ENCODE measurements at places on chromosomes 2 and 18. TPM values are rescaled to one million over a fixed set of nuclear protein-coding genes. Genes with fewer than 3 reads are reported as not detected.

DNA sequence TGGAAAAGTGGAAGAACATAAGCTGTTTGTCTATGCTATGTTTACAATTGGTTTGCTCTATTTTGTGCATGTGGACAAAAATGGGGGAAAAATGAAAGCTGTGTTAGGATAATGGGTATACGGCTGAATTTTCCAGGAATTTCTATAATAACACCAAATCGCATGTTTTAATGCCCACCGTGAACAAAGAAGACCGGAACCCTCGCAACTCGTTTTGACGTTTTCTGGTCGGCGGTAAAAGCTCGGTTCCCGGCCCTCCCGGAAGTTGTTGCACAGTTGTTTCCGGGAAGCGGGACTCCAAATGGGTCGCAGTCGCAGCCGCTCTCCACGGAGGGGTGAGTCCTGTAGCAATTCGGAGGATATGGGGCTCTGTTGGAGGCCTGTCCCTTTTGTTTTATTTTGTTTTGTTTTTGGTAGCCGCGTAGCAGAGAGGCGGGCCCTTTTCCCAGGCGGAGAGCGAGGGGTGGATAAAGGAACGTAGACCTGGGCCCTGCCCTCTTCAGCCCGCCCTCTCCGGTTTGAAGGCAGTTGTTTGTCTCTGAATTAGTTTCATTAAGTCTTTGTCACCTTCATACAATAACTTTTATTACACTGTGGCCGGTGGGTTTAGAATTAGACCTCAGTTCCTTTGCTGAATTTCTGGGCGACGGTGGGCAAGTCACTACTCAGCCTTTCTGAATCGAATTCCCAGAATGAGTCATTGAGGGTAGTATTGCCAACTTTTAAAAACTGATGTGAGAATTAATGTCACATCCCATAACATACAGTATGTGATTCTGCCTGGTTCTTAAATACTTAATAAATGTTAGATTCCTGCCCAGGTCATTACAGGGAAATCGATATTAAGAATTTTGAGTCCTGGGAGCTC, at the start of gene SNRNP27:
Gene SNRNP27, plus strand, starts transcription at position 273 of the 868 bp plus-strand sequence. Its CDS starts 29 bp downstream, at position 302.
- peak; percentile 71 for DNase-seq

GRCh38 chr2:77521548-77521891, 656 bp downstream of the LRRTM4 start:
- DNase-seq: no peak

FNDC4 gene
- total RNA-seq: 7.1 TPM

DNA sequence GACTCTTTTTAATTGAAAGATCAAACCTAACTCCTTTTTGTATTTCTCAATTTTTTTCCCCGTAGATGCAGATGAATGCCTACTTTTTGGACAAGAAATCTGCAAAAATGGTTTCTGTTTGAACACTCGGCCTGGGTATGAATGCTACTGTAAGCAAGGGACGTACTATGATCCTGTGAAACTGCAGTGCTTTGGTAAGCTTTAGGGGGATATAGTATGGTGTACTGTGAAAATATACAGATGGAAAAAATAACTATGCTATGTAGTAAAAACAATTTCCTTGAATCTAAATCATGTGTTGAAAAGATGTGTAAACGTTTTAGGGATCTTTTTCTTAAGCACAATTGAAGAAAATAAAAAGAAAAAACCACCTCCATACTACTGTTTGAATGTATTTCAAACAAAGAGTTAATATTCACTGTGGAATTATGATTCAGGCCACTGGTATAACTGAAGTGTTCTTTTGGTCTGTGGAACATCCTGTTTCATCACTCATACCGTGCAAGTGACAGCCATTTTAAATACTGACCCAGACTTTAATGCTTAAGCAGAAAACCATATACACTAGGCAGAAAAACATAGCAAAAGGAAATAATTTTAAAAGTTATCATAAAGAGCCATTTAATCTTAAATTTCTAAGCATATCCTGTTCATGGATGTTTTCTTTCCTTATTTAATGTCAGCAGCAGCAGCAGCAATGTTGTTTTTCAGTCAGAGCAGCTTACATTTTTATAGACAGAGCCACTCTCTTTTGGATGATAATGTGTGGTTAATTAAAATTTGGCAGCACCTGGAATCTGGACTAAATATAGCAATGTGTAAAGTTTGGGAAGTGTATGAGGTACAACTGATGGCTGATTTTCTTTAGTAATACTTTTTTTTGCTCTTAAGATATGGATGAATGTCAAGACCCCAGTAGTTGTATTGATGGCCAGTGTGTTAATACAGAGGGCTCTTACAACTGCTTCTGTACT, 112.8 kb upstream of the RASGRP3 start:
- DNase-seq: peak; percentile 58

GRCh38 chr2:72583376-72583775, 242.5 kb downstream of the EXOC6B start:
- DNase-seq: no peak

DNA sequence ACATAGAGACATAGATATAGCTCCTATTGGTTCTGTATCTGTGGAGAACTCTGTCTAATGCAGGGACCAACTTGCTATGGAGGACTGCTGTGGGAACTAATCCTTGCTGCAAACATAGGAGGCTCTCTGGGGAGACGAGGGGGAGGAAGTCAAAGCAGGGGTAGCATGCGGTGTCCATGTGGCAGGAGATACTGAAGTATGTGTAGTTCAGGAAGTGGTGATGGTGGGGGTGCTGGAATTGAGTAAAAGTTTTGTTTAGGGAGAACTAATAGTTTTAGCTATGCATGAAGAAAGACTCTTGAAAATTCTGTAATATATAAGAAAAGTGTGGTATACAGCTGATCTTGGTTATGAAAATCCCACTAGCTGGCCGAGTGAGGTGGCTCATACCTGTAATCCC, 62.0 kb downstream of the ANKRD44 start:
- no peak for DNase-seq

PCARE gene
- total RNA-seq: not detected

DNA sequence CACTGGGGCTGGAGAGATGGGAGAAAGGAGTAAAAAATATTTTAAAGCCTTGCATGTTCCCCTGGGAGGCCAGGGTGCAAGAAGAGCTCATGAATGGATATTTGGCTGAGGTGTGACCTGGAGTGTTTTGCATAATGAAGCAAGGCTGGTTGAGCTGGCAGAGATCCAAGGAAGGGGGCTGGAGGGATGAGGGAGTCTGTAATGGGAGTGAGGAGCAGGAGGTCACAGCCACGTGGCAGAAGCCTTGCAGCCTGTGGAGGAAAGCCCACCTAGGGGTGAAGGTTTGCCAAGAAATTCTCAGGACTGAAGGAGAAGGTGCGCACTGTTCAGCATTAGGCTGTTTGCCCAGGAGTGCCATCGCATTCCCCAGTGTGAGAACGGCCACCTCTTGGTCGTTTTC, 40.3 kb upstream of the ATP8B1 start:
- no peak for DNase-seq

GRCh38 chr2:50727636-50728339, 304.1 kb downstream of the NRXN1 start:
- DNase-seq: no peak

GRCh38 chr2:121897335-121897970, 142.0 kb downstream of the TSN start:
- DNase-seq: peak; percentile 61

DNA sequence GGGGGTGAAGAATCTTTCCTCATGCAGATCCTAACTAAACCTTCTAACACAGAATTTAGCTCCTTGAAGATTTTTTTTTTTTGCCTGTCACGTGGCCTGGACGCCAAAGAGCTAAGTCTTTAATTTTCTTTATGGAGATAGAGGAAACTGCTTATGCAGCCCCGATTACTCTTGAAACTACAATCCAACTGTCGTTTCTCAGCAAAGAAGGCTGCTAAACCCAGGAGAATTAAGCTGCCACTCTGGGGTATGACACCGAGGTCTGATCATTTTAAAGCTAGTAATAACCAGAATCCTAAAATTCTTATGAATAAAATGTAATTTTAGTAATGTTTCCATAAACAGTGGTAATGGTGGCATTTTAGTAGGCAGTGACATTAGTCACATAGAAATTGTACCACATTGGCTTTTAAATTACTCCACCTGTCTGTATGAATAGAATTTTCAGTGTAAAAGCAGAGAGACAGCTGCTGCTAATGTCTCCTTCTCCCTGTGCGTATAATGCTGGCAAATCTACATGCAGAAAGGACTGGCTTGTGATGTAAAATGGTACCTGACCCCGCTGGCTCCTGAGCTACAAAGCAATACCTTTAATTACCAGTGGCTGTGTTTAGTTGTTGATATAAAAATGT, 86.5 kb downstream of the MEIS1 start:
- DNase-seq: no peak

FHOD3 gene
- 29.1 TPM for total RNA-seq

DNA sequence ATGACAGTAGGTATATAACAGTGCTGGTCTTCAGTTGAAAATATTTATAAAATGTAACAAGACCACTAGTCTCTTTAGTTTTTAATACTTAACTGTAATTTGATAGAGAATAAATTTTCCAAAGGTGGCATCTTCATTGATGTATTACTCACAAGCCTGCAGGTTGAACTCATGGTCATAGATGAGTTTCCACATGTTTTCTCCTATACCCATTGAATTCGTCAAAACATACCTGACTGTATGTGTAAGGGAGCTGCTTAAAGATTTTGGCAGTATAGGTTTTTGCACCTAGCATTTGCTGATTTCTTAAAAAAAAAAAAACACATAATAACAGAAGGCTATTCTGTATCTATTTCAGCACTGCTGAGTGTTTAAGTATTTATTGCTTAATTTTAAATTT, 112.9 kb downstream of the FMNL2 start:
- no peak for DNase-seq

- DNase-seq: no peak
These were observed 169.7 kb upstream of the APCDD1 start for GRCh38 chr18:10284540-10285282.

DNA sequence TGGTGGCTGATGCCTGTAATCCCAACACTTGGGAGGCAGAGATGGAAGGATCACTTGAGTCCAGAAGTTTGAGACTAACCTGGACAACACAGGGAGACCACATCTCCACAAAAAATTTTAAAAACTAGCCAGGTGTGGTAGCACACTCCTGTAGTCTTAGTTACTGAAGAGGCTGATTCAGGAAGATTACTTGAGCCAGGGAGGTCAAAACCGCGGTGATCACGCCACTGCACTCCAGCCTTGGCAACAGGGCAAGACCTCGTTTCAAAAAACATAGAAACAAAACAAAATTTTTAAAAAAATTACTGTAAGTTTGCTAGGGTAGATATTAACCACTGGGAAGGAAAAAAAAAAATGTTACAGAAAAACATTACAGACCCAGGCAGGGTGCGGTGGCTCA, 5.8 kb downstream of the ATL2 start:
- no peak for DNase-seq

- DNase-seq: no peak
These were observed 460.2 kb downstream of the LRATD1 start for GRCh38 chr2:15092691-15093090.

DNA sequence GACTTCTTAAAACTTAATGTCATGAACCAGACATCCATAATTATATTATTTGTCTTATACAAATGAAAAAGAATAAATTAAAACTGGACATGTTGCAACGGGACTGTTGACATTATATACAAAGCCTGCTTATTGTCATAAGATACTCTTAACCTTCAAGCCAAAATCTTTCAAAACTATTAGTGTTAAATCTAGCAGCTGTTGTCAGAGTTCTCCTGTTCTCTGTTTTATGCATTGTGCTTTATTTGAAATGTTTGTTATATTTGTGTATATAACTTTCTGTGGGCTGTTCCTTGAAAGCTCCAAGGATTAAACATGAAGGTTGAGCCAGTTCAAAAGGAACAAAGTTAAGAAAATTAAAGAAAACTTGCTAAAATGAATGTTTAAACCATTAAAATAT, 335.5 kb upstream of the NT5C1B start:
- DNase-seq: no peak

DNA sequence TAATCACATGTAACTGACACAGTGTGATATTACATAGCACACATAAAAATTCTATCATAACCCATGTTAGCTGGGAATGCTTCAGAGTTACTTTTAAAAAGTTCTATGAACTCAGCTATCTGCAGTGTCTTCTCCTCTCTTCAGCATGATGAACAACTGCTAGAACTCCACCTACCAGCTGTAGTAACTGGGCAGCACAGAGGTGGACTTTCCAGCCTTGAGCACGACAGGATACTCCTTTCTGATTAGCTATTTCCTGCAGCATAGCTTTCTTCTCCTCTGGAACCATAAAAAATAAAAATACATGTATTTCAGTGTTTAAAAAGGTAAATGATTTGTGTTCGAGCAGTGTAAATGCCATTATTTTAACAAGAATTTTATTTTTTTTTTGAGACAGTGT, 59.5 kb upstream of the AMMECR1L start:
- DNase-seq: no peak

DNA sequence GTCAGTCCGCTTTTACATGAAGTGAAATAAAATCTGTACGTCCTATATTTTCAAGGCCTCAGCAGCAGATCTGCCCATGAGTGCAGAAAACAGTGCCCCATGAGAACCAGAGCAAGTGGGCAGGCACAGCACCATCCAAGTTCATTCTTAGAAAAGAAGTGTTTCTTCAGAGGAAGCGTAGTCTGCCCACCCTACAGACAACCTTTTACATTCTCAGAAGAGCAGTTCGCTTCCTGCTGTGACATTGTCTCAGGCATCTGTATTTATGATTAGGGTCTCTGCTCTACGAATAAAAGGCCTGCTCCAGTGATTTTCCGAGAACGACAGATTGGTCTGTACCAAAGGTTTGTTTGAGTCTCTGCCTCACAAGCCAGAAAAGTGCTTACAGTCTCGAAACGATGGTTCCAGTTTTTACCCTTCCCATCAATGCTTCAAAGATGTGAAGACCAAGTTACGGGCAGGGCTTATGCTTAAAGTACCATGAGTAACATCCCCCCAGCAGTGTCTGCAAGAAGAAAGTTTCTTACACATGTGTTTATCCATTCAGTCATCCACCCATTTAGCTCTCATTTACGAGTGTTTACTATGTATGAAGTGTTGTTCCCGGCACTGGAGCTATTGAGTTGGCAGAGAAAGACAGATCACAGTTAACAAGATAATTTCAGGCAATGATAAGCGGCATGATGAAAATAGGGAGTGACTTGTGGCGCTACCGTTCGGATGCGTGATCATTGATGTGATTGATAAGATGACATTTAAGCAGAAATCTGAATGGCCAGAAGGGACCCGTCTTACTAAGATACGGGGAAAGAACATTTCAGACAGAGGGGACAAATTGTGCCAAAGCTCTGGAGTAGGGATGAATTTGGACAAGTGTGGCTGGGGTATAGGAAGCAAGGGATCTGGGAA, 31.4 kb upstream of the CTLA4 start:
- DNase-seq: no peak

DSG4 gene
- not detected for total RNA-seq

GRCh38 chr2:65053199-65053598, 3.0 kb upstream of the CEP68 start:
- DNase-seq: no peak

DNA sequence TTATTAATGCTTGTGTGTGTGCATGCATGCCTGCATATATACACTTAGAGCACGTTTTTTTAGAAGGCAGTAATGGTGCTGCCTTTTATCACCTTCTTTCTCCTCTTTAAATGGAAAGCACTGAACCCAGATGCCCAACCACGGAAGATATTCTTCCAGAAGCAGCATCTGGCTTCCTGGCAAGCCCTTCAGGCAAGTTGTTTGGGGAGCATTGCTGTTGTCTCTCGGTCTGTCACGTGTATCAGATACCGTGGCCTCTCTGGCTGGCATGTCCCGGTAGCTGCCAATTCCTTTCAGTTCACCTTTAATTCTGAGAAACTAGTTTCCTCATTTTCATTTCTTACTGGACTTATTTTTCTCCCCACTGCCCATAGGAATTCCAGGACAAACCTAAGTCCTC, 587.8 kb downstream of the ARHGAP15 start:
- DNase-seq: no peak
